NCI-H1694 (cell line): ENCODE measurements at places on chromosomes 13 and 19.

- DNase-seq = no peak
These were observed 103.9 kb upstream of the CACNA1A start for GRCh38 chr19:13610039-13610691.

GRCh38 chr13:97432232-97432916 lies 1.6 kb upstream of the RAP2A start:
- no peak for DNase-seq

DNA sequence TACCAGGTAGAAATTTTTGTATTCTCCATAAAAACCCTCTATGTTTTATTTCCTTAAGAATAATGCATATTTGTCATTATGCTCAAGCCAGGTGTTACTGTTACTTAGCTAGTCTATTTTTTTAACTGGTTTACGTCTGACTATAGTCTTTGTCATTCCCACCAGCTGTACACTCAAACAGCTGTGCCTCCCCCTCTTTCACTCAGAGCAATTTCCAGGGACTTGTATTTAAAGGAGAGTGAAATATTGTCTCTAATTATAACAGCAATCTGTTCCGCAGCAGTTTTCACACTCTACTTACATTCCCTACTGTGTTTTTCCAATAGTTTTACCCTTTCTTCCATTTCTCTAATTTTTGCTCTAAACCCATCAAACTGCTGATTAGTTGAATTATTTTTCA lies 813.6 kb upstream of the MIR17HG start:
- DNase-seq = no peak

GRCh38 chr13:19998960-19999359 lies 40.4 kb downstream of the ZMYM2 start:
- no peak for DNase-seq

- peak; percentile 15 for DNase-seq
These were observed 1174.9 kb downstream of the PCDH17 start for GRCh38 chr13:58806401-58806800.

DNA sequence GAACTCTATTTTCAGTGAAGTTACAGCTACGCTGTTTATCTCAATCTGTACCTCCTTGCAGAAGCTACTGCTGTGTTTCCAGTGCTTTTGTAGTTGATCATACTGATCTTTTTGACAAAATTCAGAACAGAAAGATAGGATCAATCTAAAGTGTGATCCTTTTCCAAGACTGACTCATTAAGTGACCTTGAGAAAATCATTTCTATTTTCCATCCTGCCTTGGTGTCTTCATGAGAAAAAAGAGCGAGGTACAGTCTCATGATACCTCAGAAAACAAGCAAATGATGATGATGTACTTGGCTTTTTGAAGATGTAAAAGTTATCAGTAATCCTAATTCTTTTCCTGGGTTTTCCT lies 46.0 kb upstream of the GPR183 start:
- DNase-seq = no peak

GRCh38 chr19:40078377-40078776 lies 12.4 kb downstream of the ZNF780A start:
- DNase-seq = no peak

DNA sequence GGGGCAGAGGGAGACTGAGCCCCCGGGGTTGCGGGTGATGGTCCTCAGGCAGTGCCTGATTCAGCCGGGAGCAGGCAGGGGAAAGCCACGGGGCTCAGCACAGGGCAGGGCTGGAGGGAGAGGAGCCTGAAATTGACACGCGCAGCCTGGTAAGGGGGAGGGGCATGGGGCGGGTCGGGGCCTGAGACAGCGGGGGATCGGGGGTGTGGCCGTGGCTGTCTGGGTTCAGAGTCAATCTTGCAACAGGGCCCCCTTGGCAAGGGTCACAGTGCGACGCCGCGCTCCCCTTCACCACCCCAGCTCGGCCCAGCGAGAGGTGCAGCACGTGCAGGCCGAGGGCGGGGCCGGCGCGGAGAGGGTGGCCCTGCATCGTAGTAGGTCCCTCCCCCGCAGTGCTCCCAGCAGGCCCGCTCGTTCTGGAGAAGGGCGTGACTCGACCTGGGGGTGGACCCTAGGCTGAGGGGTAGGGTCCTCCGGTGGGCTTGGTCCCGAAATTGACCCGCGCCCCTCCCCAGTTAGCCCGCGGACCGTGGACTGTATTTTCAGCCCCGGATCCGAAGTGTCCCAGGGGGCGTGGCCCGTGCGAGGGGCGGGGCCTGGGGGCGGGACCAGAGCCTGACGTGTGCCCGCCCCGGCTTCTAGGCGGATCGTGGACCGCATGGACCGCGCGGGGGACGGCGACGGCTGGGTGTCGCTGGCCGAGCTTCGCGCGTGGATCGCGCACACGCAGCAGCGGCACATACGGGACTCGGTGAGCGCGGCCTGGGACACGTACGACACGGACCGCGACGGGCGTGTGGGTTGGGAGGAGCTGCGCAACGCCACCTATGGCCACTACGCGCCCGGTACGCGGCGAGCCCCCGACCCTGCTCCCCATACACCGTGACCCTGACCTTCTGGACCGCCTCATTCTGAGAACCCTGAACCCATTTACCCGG lies 6.0 kb downstream of the RCN3 start:
- no peak for DNase-seq

- no peak for DNase-seq
These were observed 6.4 kb downstream of the CEACAM3 start for GRCh38 chr19:41802770-41803169.

DNA sequence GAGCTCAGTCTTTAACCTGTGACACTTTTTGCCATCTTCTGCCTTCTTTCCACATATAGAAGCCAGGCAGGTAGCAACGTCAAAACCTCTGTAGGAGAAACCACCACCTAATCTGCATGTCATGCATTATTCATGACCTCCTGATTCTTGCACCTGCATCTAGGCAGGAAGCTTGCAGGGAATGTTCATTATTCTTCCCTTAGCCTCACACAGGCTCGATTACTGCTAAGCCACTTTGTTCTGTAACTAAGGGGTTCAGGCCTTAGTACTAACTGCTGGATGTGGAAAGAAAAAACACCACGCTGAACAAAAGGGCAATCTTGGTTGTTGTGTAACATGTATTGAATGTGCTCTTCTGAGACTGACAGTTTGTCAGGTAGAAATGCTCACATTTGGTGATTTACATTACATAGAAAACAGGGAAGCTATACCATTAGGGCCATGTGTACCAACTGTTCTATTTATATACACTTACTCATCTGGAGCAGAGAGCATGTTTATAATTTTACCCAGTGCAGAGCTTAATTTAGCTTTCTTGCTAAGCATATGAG lies 366.9 kb downstream of the KLF12 start:
- no peak for DNase-seq

GRCh38 chr19:16594131-16594586 lies 21.9 kb upstream of the SLC35E1 start:
- no peak for DNase-seq

DNA sequence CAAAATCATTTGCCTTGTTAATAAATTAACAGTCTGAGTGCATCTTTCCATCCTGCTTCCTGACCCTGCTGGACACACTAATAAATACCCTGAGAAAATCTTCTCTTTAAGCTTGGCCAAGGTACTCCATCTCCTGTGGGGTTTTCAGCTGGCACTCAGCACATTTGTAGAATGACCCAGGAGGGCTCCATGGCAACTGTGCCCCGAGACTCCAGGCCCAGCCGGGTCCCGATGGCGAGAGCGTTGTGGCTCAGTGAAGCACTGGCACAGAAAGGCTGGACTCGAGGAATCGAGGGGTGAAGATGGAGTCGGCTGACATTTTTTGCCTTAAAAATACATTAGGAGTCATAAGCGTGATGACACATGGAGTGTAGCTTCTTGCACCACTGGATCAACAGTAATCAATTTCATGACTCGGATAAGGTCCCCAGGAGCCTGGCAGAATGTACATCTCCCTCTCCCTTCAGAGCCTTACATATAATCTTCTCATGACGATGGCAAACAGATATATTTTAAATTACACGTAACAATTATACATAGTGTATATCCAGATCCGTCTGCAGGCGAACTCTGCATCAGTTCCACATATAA lies 85.4 kb downstream of the SLC7A1 start:
- DNase-seq = no peak
